ENCODE measurements at places on chromosomes 12 and 14.

DNA sequence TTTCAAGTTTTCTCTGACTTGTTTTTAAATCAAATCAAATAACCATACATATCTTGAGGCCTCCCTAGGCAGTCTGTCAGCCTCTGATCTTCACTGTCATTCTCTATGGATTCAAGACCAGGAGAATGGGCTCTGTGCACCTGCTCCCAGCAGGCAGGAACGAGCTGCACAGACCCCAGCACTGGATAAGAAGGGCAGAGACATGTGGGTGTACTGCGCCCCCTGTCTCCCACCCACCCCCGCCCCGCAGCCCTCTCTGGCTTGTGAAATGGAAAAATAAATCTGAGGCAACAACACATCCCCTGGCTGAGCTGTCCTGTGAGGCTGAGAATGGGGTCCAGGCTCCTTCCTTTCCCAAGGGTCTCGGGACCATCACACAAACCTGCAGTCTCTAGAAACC is 26.3 kb downstream of the CLMN start:
- DNase-seq, result no peak

DNA sequence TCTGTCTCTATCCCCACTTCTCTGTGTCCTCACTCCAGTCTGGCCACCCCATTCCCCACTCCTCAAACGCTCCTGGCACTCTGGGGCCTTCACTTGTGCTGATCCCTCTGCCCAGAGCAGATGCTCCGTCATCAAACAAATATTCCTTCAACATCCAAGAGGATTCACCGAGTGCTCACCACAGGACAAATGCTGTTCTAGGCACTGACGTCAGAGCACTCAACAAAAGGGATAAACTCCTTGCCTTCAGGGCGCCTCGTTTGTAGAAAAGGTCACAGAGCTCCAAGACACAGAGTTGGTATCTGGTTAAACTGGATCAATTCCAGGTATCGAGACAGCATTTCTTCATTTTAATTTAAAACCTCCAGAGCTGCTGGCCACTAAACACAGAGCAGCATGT is 35.3 kb downstream of the PSMC1 start:
- DNase-seq, result no peak

- DNase-seq, result no peak
These were observed 688.0 kb downstream of the VRK1 start for GRCh38 chr14:97485201-97485600.

DNA sequence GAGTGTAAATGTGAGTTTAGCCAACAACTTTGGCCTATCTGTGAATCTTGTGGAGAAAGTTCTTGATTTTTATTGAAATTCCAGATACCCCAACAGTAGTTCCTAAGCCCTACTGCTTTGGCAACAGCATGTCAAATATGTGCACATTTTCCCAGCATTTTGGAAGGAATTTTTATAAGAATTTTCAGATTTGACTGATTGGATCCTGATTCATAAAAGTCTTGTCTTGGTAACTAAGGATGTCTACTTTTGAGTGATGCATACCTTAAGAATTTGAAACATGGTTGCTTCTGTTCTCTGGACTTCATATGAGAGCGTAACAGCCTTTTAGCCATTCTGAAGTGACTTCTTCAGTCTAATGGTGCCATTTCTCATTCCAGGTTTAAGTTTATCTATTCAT is 106.7 kb downstream of the ANO4 start:
- DNase-seq, result no peak

- DNase-seq, result peak; percentile 40
These were observed 356.5 kb upstream of the ATP2B1 start for GRCh38 chr12:90064852-90065801.

DNA sequence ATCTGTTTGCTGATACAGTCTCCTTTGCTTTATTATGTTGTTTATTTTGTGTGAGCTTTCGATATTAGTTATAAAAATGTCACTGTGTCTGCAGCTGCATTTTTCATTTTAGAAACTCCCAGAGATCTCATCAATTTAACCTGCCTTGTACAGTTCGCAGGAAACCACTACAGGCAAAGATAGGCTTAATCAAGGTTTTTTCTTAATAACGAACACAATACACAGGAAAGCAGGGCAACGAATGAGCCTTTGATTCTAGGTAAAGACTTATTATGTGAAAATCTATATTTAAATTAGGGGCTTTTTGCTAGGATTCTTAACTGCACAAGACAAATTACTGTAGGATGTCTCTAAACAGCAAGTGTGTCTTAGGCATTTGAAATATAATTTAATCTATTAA is 191.9 kb downstream of the RGS6 start:
- no peak for DNase-seq

DNA sequence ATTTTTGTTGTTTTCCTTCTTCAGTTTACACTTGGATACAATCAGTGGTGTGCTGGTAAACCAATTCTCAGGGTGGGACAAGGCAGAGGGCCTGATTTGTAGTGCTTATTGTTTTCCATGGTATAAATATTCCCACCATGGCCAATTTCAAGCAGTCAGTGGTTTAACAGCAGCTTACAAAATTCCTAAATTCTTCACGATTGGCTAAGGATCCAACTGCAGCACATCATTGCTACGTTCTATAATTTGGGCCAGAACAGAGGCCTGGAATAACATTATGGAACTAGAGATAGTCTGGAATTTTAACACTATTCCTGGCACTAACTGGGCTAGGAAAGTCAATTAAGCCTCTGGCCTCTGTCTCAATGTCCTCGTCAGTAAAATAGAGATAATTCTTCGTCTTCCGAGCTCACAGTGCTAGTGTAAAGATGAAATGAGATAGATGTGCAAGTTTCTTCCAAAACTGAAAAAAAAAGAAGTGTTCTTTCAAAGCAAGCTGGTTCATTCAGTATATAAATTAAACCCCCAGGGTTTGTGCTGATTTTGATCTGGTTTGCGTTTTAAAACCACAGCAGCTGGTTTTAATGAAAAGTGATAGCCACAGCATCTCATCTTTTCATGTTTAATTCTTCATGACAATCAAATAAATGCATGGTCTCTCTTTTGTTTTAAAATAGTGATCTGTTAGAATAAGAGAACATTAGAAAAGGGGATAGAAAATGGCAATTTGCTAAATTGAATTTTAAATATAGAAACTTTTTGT is 104.1 kb downstream of the EPS8 start:
- DNase-seq, result no peak

- DNase-seq, result no peak
These were observed 70.1 kb downstream of the CLIP1 start for GRCh38 chr12:122352394-122352793.

DNA sequence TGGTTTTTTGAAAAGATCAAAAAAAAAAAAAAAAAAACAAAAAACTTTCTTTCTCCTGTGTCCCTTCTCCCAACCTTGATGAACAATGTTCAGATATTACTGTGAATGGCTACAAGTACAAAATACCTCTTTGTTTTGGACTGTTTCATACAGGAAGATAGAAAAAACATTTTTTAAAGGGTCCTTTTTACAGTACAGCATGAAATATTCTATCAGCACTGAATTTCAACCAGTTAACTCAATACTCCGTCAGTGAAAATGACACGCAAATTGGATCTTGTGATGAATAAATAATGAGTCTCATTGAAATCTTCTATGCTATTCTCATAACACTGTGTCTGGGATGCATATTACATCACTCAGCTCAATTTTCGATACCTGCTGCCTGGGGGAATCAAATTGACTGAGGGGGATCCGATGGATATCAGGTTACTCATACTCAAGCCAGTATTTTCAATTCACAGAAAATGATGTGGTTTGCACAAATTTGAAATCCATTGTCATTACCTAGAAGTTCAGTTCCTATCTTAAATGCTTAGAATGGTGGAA is 179.6 kb downstream of the TMTC2 start:
- DNase-seq, result no peak

GRCh38 chr12:67881565-67881964 is 107.7 kb upstream of the IFNG-AS1 start:
- no peak for DNase-seq

- peak; percentile 38 for DNase-seq
These were observed 21.1 kb downstream of the MOAP1 start for GRCh38 chr14:93163564-93163963.

DNA sequence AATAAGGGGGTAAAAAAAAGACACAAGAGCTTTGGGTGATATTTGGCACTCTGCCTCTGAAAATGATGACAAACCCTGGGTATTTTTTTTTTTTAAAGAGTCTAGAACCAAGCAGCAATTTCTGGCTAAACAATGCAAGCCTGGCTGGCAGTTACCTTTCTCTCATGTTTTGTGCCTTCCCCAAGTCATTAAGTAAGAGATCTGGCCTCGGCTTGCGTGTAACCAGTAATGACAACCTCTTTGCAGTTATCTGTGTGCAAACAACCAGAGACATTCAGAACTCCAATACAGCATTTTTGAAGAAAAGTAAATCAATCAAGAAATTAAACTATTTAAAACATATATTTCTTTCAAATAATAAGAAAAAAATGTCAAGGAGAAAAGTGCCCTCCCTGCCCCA is 167.5 kb downstream of the KCNC2 start:
- no peak for DNase-seq

- DNase-seq, result no peak
These were observed 361.6 kb upstream of the NOVA1 start for GRCh38 chr14:26959437-26959836.

DNA sequence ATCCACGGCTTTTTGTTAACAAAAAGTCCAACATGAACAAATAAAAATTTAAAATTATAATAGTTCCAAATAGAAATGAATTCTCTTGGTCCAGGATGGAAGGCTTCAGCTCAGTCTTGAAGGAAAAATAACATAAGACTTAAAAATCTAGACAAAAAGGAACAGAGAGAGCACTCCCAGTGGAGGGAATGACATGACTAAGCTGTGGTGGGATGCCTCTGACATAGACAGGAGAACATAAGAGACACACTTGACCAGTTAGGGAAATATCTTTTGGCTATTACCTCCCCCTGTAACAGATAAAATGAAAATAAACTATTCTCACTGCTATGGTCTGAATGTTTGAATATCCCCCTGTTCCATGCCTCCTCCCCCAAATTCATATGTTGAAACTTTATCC is 106.8 kb downstream of the BBS10 start:
- no peak for DNase-seq

GRCh38 chr14:96888593-96888992 is 91.4 kb downstream of the VRK1 start:
- DNase-seq, result no peak

GRCh38 chr14:71415404-71415690 is 508.1 kb downstream of the PCNX1 start:
- no peak for DNase-seq

DNA sequence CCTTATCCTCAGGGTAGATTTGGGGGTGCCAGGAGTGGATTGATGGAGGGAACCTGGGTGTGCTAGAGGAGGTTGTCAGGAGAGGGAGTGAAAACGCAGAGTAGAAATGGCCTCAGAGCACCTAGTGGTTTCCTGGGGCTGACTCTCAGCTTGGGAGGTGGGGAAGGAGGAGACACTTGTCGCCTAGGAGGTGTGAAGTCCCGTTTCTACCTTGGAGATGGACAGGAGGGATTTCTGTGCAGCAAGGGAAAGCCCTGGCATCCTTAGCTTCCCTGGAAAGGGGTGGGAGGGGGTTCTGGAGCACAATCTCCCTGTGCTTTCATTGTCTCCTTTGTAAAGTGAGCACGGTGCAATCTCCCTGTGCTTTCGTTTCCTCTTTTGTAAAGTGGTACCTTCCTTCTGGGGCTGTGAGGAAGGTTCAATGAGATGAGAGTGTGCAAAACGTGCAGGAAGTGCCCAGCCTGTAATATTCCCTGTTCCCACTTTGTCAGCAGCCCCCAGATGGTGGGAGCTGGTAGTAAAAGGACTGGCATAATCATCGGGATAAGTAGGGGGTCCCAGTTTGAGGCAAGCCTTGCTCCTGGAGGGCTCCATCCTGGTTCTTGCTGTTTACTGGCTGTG is 1.6 kb downstream of the OAS3 start:
- no peak for DNase-seq

DNA sequence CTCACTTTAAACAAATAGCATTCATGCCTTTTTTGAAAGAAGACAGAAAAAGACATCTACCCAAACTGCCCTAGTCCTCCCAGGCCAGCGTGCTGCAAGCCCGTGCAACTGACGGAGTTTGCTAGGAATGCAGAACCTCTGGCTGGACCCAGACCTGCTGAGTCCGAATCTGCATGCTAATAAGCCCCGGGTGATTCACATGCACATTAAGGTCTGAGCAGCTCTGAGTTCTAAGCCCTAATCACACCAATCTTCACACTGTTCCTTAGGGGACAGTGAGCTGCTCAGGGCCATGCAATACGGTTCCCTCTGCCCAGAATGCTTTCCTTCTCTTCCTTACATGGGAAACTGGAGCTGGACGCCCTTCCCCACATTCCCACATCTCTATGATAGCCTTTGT is 25.2 kb downstream of the HAL start:
- DNase-seq, result no peak

GRCh38 chr14:72904840-72905561 is 11.1 kb upstream of the DPF3 start:
- DNase-seq, result peak; percentile 54

GRCh38 chr12:46414591-46415268 is 42.2 kb upstream of the SLC38A2 start:
- DNase-seq, result no peak

GRCh38 chr12:52519826-52520662 is at the start of gene KRT5:
Gene KRT5, minus strand, starts transcription at chr12:52520394. Its CDS starts 98 bp downstream, at chr12:52520296.
- no peak for DNase-seq

DNA sequence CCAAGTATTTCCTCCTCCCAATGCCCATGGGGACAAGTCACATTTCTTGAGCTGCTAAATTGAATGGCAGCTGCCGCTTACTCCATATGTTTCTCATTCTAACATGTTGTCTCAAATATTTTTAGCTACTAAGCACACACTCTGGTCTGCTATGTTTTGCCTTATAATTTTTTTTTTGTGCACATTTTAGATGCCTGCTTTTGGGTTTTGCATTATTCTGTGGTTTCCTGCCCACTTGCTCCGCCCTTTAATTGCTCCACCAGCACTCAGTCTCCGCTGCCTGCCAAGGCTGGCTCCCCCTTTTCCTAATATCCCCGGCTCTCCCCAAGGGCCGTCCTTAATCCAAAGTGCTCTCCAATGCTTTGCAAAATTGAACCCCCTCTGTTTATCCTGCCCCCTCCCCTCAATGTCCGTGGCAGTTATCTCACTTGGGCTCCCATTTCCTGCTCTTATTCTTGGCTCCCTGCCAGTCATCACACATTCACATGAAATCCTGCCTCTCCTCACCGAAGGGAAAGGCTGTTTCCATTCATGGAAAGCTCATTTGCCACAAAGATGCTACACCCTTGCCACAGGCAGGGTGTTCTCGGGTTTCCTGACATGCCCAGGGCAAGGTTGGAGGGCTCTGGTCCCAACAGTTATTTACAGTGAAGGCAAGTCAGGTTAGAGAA is 79.4 kb downstream of the C12orf75 start:
- DNase-seq, result peak; percentile 88

- no peak for DNase-seq
These were observed 1.9 kb downstream of the RIMKLB start for GRCh38 chr12:8699714-8700113.

GRCh38 chr12:70659077-70659606 is 21.9 kb upstream of the PTPRB start:
- DNase-seq, result no peak

- DNase-seq, result no peak
These were observed 4.5 kb upstream of the AKAP6 start for GRCh38 chr14:32324601-32325000.

- no peak for DNase-seq
These were observed 568.5 kb downstream of the AACS start for GRCh38 chr12:125633686-125634085.

- no peak for DNase-seq
These were observed 124.3 kb upstream of the EGLN3 start for GRCh38 chr14:34075042-34075744.

- DNase-seq, result no peak
These were observed 3.8 kb upstream of the BRF1 start for GRCh38 chr14:105304565-105304964.

All from NCI-H460 (cell line).